G401 (cell line): ENCODE measurements at places on chromosomes 3 and 15.
A peak's percentile ranks its signal among the peaks of the same experiment; 100 is the strongest.

GRCh38 chr3:128523591-128523990, 30.6 kb upstream of the GATA2 start:
- DNase-seq: no peak

GRCh38 chr3:4826237-4827100, 152.8 kb upstream of the BHLHE40 start:
- peak; percentile 86 for DNase-seq

- DNase-seq: no peak
Measured at GRCh38 chr3:131356006-131356595, 25.5 kb upstream of the NUDT16 start.

GRCh38 chr3:143418391-143418790, 298.8 kb downstream of the CHST2 start:
- DNase-seq: no peak

GRCh38 chr3:120673116-120673515, 8.9 kb downstream of the HGD start:
- DNase-seq: peak; percentile 99

GRCh38 chr3:4688411-4688810, 195.3 kb downstream of the ITPR1 start:
- DNase-seq: no peak

DNA sequence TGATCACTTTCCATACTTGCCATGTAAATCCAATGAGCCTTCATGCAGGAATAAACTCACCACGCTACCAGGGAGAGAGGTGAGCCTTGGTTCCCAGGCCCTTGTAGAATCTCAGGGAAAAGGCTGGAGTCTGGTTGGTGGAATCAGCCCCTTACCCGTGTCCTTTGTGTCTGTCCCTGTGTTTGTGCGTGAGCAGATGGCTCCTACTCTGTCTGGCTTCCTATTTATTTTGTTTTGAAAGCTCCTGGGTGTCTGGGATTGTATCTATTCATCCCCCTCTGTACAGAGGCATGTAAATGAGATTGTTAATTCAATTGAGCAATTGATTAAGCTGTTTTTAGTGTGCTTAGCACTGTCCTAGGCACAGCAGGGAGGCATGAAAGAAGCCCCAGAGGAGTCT, 278.1 kb downstream of the THSD4 start:
- no peak for DNase-seq

DNA sequence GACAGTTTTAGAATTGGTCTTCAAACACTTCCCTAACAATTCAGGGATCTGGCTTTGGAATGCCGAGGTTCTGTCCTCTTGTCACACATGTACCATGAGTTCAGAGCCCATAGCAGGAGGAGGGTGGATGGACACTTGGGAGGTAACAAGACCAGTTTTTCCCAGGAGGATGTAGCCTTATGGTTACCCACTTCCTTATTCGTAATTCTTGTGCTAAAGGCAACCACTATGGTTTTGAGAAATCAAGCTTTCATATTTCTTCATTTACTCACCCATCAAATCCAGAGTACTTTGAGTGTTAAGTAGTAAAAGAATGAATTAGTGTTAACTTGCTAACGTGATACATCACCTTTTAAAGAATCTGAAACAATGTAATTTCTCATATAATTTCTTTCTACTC, 479.6 kb upstream of the ALCAM start:
- DNase-seq: no peak
